ENCODE measurements at places on chromosomes 12 and 14. TPM values are rescaled to one million over a fixed set of nuclear protein-coding genes. Genes with fewer than 3 reads are reported as not detected.

The NRXN3 gene
- not detected for polyA plus RNA-seq

The KLHL33 gene
- not detected for polyA plus RNA-seq

The BBOF1 gene
- 0.94 TPM for polyA plus RNA-seq

The PLD4 gene
- 12.2 TPM for polyA plus RNA-seq

The PMCH gene
- polyA plus RNA-seq = not detected

All from CD14-positive monocyte (primary cell).